Activated naive CD4-positive, alpha-beta T cell (primary cell): ENCODE measurements at places on chromosomes 16 and 17.

DNA sequence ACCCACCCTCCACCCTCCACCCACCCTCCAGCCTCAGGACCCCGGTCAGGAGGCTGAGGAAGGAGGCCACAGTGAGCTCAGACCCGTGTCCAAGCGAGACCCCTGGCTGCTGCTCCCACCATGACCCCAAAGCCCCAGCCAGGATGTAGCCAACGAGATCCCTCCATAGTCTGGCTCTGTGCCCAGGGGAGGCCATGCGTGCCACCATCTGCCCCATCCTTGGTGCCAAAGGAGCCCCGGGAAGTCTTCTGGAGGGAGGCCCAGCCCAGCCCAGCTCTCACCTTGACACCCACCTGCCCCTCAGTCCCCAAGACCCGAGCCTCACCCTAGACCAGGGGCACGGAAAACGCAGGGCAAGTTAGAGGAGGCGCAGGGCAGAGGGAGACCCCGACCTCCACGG lies 34.2 kb downstream of the PIEZO1 start:
- no peak for DNase-seq

DNA sequence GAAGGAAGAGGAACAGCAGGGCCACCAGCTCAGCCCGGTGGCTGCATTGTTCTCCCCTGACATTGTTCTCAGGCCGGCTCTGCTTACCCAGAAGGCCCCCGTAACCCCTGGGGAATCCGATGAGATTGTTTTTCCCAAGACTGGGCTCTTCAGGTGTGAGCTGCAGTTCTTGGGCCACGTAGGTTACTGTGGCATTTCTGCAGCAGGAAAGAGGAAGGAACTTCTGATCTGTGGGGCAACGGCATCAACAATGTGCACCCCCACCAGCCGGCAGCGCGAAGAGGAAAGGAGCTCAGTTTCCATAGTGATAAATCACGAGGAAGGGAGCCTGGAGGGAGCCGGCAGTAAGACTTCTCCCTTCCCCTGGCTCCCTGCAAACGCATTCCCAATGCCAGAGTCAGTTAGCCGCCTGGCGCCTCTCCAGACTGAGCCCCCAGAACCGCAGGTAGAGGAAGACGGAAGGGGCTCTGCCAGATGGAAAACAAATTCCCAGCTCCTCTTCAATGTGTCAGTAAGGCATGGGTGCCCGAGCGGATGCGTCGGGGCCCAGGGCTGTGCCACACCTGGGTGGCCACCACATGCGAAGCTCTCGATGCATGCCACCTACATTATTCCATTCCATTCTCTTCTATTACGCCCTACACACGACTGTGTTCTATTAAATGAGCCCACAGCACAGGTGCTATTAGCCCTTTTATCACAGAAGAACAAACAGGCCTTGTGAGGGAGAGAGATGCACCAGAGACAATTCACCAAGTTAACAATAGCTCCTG lies 21.5 kb upstream of the PECAM1 start:
- DNase-seq: no peak

- no peak for DNase-seq
Measured at GRCh38 chr16:87625241-87625797, 23.0 kb downstream of the JPH3 start.

DNA sequence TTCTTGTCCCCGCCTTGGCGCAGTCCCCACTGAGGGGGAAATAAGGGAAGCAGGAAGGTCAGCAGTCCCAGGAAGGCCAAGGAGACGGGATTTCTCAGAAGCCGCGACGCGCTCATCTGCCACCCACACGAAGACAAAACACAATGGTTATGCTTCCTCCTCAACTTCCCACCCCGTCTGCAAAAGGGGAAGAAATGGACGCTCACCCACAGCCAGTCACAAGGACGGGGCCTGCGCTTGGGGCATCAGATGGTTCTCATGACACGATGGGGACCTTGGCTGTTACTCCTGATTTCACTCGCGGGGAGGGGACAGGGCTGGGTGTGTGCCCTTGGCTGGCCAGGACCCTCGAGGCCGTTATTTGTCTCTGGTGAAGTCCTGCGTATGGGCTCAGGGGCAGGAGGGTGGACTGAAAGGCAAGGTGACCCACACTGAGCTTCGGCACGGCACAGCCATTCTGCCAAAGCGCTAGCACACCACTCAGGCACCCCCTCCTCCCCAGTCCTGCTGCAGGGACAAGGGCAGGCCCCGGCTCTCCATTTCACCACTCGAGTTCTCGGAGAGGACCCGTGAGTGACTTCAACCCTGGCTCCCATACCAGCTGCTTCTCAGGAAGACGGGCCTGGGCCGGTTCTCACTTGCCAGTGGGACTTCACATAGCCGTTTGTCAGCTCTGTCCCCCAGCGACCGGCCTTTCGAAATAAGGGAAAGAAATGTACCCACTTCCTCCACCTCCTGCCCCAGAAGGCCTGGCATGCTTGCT lies 84.5 kb downstream of the ABR start:
- DNase-seq: no peak

DNA sequence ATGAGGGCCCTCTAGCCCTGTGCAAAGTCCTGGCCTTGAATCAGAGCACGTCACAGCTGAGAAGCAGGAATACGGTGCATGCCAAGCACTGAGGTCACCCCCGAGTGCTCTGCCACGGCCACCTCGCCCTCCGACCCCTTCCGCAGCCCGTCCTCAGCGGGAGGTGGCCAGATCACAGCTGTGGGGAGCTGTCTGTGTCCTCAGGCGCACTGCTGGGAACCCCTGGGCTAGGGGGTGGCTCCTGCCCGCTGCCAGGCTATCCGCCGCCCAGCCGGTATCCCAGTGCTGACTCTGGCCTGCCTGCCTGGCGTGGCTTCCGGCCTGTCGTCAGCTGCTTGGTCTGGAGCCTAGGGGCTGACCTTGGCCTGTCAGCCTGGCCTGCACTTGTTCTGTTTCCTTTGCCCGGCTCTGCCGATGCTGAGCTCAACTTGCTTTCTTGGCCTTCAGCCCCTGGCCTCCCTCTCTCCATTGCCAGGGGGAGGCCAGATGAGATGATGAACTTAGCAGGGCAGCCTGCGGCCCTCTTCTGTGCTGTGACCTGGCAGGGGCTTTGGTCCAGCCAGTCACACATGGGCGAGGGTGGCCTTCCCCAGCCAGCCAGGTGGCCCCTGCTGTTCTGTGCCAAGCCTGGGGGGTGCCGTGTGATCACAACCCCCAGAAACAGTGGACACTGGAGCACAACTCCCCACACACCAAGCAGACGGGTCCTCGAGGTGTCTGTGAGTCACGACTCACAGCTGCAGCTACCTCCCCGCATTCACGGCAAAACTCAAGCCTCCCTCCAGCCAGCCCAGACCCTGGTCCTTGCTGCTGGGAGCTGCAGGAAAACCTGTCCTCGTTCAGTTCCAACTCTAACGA lies 77.3 kb downstream of the ZDHHC7 start:
- no peak for DNase-seq

DNA sequence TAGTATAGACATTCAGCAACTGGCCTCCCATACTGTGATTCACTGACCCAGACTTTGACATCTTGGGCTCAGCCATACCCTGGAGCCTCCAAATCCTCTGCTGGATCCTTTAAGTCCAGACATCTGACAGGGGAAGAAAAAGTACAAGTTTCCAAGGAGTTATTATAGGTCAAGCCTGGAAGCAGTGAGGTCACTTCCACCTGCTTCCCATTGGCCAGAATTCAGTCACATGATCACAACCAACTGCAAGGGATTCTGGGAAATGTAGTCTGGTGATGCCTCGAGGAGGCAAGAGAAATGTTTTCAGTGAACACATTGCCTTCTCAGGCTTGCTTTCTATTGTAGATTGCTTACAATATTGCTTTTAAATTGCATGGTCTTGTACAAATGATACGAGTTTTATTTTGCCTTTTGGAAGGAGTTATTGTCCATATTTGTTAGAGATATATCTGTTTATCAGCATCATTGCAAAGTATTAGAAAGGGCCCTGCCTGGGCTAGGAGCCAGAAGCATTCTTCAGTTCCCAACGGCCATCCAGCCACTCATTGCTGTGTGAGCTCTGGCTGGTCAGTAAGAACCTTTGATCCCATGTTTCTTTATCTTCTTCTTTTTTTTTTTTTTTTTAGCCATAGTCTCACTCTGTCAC lies 696.9 kb downstream of the WWOX start:
- no peak for DNase-seq

DNA sequence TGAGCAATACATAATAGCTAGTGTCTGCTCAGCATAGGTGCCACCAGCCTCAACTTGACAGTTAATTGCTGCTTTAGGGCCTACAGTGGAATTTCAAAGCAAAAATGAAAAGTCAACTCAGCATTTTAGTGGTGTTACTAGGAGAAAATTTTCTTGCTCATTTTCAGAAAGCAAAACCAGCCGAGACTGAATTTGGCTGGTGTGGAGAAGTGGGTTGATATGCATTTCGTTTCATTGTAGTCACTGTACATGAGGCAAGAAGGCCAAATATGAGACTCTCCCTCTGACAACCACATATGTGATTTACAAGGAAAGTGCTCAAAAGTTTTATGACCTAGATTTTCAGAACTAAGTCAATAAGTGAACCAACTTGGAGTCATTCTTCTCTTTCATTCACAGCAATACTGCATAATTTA lies 54.0 kb downstream of the DUSP14 start:
- DNase-seq: no peak

DNA sequence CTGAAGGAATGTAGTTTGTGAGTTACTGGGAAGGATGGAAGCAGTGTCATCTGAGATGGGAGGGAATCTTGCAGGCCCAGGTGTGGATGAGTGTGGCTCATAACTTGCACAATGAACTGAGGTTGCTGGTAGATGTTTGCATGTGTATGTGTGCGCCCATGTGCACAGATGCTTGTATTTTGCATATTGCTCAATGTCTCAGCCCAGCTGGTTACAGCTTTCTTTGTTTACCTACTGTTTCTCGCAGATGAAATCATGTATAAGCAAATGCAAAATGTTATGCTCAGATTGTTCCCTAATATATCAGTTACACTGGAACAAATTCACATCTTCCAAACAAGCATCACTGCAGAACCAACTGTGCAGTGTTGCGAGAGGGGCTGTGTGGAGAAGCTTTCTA lies 452.2 kb upstream of the EEF2KMT start:
- DNase-seq: no peak

GRCh38 chr17:45092911-45093430 lies 31.9 kb downstream of the NMT1 start:
- no peak for DNase-seq

- no peak for DNase-seq
Measured at GRCh38 chr17:80821546-80821945, 170.1 kb upstream of the CHMP6 start.

GRCh38 chr16:30755955-30756780 lies 5.7 kb downstream of the CFAP119 start:
- no peak for DNase-seq

DNA sequence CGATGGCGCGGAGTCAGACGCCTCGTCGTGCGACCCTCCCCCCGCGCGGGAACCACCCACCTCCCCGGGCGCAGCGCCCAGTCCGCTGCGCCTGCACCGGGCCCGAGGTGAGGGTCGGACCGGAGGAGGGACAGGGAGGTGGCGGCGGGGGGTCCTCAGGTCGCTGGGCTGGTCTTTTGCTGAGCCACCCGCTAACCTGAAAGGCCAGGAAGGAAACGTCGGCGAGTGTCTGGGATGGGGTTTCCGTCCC lies 4.9 kb downstream of the TBX2 start:
- DNase-seq: no peak
